ENCODE measurements at places on chromosomes 16 and 17. TPM values are rescaled to one million over a fixed set of nuclear protein-coding genes. Genes with fewer than 3 reads are reported as not detected.

DNA sequence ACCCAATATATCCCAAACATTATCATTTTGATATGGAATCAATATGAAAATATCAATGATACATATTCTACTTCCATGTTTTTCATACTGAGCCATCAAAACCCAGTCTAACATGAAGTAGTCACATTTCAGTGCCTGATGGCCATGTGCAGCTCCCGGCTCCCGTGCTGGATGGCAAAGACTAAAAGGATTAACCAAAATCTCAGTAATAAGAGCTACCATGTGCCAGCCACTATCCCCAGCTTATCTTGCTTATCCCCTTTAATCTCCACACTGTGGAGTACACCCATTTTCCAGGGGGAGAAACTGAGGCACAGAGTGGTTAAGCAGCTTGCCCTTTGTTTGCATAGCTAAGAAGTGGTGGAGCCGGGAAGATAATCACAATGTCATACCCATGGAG, 9.2 kb downstream of the CD300LG start:
- no peak for DNase-seq

DNA sequence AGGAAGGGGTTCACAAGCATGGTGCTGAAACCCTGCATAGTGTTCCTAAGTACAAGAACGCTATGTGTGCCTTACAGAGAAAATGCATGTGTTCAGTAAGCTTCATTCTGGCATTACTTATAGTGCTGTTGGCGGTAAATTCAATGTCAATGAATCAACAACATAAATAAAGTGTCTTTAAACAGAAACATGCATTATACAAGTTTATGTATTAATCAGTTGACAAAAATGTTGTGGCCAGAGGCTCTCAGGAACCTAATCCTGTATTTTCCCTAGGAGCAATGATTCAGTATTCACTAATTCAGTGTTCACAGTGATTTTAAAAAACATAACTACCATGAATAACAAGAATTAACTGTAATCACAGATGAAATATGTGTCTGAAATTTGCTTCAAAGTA, 47.1 kb upstream of the MYOCD start:
- DNase-seq = no peak

- DNase-seq = no peak
Measured at GRCh38 chr16:9847146-9847545, 335.1 kb downstream of the GRIN2A start.

DNA sequence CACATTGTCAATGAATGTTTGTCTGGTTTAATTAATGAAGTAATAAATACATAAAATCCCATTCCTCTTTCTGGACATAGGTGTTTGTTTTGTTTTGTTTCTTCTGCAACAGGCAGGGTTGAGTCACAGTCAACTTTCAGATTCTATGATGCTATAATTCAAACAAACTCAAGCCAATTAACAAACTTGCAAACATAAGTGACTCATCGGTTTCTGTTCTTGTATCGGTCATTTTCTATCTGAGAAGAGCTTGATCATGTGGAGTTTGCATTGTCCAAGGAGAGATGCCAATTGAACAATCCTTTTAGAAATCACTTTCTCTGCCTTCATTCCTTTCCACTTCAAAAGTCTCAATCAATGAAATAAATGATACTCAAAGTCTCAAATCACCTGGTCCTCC, 294.2 kb upstream of the C16orf82 start:
- no peak for DNase-seq

- DNase-seq = no peak
Measured at GRCh38 chr16:70432356-70432722, 6.6 kb downstream of the ST3GAL2 start.

DNA sequence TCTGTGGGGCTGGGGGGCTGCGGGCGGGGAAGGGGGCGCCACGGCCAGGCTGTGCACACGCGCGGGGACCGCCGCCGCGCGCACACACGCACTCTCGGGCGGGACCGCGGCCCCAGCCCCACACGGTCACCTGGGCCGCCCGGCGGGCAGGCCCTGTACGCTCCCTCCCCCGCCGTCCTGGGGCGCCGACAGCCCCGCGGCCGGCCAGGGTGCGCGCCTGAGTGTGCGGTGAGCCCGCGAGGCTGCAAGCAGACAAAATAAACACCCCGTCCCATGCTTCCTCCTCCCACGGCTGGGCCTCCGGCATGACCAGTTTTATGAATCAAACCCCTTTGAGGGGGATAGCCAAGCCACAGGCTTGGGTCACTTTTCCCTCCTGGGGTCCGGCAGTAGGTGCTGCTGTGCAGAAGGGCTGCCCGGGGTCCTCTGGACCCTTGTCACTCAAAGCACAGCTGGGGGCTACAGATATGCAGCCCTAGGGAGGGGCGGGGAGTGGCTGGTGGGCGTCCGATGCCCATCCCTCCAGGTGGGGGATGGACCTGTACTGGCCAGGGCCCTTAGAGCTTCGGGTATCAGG, 441 bp downstream of the VASN start:
- no peak for DNase-seq

- DNase-seq = peak; percentile 75
Measured at GRCh38 chr17:45394913-45395568, 37.6 kb downstream of the ARHGAP27 start.

- DNase-seq = peak; percentile 92
Measured at GRCh38 chr17:57875290-57876022, 25.6 kb upstream of the MRPS23 start.

DNA sequence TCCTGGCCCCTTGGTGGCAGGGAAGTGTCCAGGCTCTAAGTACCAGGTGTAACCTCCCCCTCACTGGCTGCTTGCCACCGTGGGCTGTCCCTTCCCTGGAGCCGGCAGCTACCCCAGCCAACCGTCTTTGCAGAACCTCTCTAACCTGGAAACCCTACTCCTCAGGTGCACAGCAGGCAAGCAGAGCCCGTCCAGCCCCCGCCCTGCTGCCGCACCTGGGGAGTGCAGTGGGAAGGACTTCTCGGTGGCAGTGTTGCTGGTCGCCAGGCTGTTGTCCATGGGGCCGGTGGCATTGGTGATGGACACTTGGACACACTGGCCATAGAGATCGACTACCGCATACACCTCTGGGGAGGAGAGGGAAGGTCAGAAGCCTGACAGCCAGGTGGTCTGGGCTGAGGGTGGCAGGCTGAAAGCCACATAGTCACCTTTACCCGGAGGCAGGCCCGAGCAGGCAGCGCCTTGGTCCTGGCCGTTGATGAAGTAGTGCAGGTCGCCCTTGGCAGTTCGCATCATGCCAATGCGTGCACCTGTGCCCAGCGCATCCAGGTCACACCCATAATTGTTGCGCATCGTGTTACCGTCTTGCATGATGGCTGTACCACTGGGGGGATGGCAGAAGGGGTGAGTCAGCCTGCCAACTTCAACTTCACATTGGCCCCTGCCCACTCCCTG, 6.5 kb downstream of the NEURL4 start:
- DNase-seq = no peak

- no peak for DNase-seq
Measured at GRCh38 chr17:41360296-41360995, 9.2 kb downstream of the KRT33B start.

- DNase-seq = no peak
Measured at GRCh38 chr17:40809721-40810421, 10.1 kb upstream of the KRT28 start.

- DNase-seq = no peak
Measured at GRCh38 chr16:60922920-60923319, 1113.3 kb downstream of the CDH8 start.

GRCh38 chr17:2892305-2892971, 96.2 kb downstream of the RAP1GAP2 start:
- peak; percentile 44 for DNase-seq

DNA sequence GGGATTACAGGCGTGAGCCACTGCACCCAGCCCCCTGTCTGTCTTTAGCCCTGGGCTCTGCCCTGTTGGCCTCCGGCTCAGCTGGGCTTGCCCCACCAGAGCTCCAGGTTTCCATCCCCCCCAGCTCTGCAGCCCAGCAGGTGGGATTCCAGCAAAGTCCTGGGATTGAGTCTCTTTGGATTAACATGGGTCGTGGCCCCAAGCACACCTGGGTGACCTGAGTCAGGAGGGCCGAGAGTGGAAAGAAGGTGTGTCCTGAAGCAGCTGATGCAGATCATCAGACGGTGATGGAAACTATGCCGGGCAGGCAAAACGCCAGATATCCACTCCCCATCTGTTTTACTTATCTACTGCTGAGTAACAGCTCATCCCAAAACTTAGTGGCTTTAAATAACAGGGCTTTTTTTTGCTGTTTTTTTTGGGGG, 72.5 kb downstream of the KNOP1 start:
- DNase-seq = no peak

- no peak for DNase-seq
Measured at GRCh38 chr16:86070484-86070883, 171.5 kb downstream of the IRF8 start.

DNA sequence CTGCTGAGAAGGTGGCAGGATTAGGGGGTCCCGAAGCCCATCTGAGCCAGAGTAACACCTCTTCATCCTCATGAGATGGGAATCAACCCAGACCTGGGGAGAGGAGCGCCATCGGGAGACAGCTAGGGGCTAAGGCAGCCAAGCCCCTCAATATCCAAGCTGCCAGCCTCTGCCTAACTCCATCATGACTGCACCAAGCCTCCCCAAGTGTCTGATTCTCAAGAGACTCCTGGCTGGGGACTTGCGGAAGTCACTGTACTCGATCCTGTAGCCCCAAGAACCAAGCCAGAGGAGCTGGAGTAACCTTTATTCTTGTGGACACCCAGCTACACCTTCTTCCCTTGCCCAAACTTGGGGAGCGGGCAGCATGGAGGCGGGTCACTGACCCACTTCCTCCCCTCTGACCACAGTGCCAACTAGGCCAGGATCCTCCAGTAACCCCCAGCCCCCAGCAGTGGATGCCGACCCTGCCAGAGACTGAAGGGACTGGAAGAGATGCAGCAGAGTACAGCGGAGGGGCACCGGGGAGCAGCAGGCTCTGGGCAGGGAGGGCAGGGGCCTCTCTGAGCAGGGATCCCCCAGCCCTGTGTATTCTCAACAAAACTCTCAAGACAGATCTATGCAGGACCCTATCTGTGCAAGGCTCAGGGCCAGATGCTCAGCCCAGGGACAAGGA, 13.3 kb downstream of the HDAC5 start:
- no peak for DNase-seq

DNA sequence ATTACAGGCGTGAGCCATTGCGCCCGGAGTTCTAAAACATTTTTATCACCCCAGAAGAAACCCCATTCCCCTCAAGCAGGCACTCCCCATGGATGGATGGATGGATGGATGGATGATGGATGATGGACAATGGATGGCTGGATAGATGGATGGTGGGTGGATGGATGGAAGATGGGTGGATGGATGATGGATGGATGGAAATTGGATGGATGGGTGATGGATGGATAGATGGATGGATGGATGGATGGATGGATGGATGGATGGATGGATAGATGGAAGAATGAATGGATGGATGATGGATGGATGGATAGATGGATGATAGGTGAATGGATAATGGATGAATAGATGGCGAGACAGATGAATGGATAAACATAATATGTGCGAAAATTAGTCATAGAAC, 16.5 kb downstream of the PLA2G10 start:
- DNase-seq = no peak

DNA sequence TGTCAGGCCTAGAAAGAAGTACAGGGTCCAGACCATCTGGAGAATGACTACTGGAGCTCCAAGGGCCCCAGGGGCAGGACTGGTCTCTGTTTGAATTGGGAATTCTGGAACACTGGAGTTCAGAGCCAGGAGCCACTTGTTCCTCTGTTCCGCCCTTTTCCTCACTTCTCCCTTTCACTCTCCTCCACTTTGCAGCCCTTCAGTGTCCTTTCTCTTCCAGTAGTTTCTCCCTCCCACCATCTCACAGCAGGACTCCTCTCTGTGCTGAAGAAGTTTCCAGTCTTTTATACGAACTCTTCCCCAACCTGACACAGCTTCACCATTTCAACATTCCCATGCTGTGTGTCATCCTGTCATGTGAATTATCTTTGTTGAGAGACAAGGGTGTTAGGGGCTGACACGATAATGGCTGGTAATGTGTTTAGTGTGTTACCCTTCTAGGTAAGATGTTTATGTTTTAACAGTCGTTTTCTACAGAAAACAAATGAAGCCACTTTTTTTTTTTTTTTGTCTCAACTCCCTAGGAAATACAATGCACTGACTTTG, 180.3 kb upstream of the MYOCD start:
- no peak for DNase-seq

DNA sequence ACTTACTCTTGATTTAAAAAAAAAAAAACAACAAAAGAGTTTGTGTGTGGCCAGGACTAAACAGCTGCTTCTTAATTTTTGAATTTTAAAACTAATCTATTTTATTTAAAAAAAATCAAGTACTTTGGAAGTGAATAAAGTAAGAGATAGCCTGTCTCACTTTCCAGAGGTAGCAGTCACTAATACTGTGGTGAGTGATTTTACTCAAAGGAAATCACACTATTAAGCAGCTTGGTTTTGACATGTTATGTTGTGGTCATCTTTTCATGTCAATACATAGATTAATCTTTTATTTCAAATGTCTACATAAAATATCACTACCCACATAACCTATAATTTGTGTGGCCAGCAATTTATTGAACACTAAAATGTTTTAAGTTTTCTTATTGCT, 102.2 kb upstream of the HLF start:
- DNase-seq = no peak

DNA sequence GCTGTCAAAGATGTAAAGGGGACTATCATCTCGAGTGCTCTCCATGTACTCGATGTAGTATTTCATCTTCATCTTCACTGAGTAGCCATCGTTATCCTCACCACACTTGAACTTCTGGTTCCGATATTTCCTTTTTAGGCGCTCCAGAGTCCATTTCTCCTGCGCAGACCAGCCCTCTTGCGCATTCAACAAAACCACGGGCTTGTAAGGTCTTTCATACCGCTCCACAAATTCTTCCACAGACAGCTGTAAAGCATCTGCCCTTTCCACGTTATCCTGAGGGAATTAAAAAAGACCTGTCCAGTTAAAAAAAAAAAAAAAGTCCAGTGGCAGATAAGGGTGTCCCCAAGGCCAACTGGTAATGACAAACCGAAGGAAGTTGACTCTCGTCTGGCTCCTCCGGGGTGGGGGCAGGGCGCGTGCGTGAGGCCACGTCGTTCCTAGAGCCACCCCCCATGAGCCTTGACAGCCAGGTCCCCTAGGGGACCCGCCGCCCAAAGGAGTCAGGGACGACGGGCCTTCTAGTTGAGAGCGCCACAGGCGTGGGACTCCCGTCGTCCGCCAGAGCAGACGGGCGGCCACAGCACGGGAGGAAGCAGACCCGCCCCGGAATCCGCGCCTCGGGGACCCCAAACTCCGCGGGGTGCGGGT, 701 bp downstream of the JMJD6 start:
- DNase-seq = peak; percentile 90

DNA sequence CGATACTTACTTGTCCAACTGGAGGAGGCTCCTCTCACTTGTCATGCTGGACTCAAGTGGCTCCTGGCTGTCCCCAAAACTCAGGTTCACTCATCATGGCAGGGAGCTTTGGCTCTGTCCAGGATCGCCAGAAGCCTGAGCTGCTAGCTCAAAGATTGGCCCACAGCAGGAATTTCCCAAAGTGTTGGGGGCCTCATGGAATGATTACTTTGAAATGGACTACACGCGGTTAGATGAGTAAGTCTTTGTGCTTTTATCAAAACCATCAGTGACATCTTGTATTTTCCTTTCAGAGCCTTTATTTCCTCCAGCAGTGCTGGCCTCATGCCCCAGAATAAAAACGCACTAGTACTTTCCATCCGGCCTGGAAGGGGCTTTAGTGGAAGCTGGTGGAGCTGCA, 29.2 kb upstream of the PHB1 start:
- DNase-seq = no peak

Gene P2RX5
- total RNA-seq = 2.8 TPM

Gene ITGB4
- total RNA-seq = 8.5 TPM

Gene RAP1GAP2
- total RNA-seq = 20.4 TPM

Gene PIMREG
- total RNA-seq = 5.4 TPM

Gene MYOCD
- 4.3 TPM for total RNA-seq

Gene NRN1L
- total RNA-seq = 0.72 TPM

Gene SCNN1B
- total RNA-seq = not detected

Gene PLEKHG4
- 10.1 TPM for total RNA-seq

Gene ARHGDIA
- 203 TPM for total RNA-seq

Gene SCGB1C2
- total RNA-seq = not detected
